H1 (cell line): ENCODE measurements at places on chromosomes 3 and 15.

GRCh38 chr3:33962396-33962795 is 164.0 kb downstream of the PDCD6IP start:
- DNase-seq = no peak

GRCh38 chr15:75718328-75718727 is 5.7 kb upstream of the CSPG4 start:
- DNase-seq = no peak

- no peak for DNase-seq
Measured at GRCh38 chr3:127829537-127829936, 7.2 kb upstream of the MGLL start.

DNA sequence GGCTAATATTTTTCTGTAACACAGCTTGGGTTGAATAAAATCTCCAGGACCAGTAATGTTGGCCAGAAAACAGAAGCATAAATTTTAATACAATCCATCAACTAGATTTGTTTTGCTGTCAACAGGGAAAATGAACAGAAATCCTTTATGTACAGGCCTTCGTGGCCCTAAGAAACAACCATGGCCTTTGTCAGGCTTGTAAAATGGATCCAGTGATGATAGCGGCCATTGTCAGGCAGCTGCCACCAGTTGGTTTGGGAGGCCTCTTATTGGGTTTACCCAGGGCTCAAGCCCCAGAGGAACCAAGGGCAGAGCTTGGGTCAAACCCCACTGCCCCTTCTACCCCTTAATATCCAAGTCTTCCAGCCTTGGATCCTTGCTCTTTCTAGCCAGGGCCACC is 5.6 kb upstream of the FYCO1 start:
- DNase-seq = no peak

GRCh38 chr3:109337393-109337792 is at the start of gene DPPA4:
Gene DPPA4, minus strand, starts transcription at chr3:109337546. Its CDS starts 29 bp downstream, at chr3:109337517.
- DNase-seq = no peak

DNA sequence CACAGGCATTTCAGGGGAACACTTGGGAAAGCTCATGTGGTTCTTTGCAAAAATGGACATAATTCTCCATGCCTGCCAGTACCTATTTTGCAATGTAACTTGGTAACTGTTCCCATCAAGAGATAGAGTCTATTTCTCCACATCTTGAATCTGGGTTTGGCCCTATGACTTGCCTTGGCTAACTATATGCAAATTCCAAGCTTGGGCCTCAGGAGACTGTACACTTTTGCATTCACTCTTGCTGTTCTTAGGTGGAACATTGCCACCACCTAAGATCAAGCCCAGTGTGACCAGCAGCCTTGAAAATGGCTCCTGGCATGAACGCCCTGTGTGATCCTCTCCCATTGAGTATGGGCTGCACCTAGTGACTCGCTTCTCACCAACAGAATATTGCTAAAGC is 19.8 kb upstream of the SMAD6 start:
- no peak for DNase-seq

DNA sequence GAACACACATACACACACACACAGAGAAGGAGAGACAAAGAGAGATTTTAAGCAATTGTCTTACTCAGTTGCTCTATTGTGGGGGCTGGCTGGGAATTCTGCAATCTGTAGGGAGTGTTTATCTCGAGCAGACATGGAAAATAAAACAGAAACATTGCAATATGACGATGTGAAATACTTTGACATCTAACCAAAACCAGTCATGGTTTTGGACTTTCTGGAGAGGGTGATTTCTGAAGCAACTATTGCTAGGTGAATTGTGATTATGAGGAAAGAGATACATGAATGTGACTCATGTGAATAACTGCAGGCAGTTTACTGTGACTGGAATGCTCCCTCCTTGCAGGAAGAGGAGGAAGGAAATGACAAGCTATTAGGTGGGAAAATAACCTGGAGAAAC is 12.3 kb upstream of the PHLDB2 start:
- no peak for DNase-seq

GRCh38 chr3:127299276-127299675 is 11.4 kb upstream of the PRR20G start:
- no peak for DNase-seq

DNA sequence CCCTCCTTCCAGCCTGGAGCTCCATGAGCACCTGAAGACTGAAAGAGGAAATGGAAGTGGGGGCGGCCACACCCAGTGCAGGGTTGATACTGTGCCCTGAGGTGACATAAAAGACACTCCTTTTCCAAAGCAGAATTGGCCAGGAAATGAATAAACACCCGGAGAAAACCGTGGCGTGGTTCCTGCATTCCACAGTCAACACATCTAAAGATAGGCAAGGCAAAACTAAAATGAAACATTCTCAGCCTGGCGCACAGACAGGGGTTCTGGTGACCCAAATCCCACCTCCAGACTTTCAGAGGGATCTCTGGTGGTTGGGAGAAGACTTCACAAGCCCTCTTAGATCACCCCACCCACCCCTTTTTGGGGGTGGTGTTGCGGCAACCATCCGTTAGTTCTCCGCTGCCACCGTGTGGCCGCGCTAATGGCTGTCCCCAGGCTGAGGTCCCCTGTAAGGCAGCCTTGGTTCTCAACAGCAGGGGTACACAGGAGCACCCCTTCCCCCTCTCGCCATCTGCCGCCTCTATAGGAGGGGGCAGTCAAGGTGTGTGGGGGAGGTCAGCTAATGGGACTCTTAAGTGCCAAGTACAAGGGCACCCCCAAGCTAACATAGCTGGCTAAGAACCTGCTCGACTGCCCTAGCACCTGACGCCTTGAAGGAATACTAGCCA is 2.5 kb upstream of the MST1R start:
- peak; percentile 77 for DNase-seq

GRCh38 chr3:160047876-160048275 is 59.2 kb downstream of the IL12A start:
- DNase-seq = no peak
